NCI-H1417 treated with DMSO at 0.1 percent for 48 hours (cell line): ENCODE measurements at places on chromosomes 6 and 20.

- no peak for DNase-seq
Measured at GRCh38 chr6:116895935-116896334, 18.9 kb downstream of the RFX6 start.

DNA sequence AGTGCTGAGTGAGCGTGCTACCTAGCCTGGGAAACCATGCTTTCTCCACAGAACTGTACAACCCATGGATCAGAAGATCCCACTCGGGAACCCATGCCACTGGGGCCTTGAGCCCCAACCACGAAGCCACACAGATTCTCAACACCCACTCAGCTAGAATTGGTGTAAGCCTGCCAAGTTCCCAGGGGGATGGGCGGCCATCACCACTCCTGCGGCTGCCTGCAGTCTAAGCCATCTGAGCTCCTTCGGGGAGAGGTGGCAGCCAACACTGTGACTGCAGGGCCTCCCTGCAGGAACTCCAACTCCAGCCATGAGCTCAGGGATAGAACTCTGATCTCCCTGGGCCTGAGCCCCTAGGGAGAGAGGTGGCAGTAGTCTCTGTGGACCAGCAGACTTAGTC lies 33.6 kb upstream of the SENP6 start:
- no peak for DNase-seq

- DNase-seq: no peak
Measured at GRCh38 chr6:76418560-76419223, 346.2 kb upstream of the IMPG1 start.

DNA sequence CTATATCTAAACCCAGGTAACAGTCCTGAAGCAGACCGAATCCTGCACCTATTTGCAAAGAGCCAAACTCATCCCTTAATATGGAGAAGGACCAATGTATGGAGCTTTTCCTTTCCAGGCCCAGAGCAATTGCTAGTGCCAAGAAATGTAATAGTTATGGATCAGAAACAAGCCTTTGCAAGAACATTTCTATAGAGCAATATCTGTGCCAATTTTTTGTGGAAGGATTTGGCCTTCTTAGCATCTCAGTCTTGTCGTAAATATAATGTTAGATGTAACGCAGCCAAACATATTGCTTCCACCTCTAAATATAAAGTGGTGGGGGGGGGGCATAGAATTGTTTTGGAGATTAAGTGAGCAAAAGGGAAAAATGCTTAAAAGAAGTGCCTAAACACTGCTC lies 2.7 kb downstream of the KIAA0408 start:
- DNase-seq: no peak

DNA sequence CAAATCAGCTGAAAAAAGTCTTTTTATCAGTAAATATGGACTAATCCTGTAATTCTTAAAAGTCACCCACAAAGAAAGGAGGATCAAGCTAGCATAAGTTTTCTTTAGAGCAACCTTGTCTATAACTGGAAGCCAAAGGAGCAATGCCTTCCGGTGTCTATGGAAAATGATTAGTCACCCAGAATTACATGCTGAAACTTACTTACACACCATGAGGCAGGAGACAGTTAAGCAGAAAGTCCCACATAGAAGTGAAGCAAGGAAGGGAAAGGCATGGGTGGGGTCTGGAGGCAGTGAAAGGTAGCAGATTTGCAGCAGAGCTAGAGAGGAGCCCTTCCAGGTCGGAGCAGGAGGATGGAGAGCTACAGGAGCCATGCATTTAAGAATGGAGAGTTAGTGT lies 153.7 kb upstream of the RIPOR2 start:
- DNase-seq: no peak

DNA sequence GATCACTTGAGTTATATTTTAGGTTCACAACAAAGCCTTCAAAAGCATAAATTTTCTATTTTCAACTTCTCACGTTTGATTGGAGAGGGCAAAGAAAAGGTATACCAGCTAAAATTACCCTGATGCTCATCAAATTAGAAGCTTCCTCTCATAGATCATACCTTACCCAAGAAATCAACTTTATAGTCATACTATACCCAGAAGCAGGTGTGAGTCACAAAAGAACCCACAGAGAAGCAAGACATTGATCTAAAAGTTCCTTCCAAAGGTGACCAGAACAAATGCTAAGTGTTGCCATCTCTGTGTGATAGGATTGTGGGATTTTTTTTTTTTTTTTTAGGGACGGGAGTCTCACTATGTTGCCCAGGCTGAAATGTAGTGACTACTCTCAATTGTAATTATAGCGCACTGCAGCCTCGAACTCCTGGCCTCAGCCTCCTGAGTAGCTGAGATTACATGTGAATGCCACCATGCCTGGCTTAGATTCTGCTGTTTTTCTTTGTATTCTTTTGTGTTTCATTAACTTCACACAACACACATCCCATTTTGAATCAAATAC lies 3.3 kb downstream of the EIF2S2 start:
- DNase-seq: no peak

GRCh38 chr6:99498421-99498820 lies 16.8 kb downstream of the USP45 start:
- DNase-seq: no peak

GRCh38 chr6:34347303-34347702 lies 45.2 kb downstream of the NUDT3 start:
- DNase-seq: no peak

DNA sequence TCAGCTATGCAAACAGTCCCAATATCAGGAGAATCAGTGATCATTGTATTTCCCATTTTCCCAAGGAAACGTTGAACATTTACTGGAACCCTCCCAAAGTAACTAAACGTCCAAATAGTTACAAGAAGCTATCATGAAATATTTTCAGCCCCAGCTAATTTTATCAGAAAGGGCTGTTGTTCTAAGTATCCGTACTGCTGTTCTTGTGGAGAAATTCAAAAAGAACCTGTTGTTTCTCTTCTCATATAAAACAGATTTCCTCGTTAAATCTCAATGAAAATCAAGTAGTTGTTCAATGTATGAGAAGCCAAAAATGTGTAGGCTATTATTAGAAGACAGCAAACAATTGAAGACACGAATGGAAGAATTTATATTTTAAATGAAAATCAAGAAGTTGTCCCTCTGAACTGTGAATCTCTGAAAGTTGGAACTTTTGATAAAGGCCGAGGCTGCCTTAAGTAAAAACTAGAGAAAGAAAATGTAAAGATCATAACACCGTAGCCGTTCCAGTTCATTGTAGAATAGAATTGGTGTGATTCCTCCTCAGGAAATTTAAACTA lies 107.7 kb downstream of the HFE start:
- no peak for DNase-seq
